Hypothalamus (tissue), 51 donors: ENCODE measurements at places on chromosomes 13 and 19.
A peak's percentile ranks its signal among the peaks of the same experiment; 100 is the strongest.

DNA sequence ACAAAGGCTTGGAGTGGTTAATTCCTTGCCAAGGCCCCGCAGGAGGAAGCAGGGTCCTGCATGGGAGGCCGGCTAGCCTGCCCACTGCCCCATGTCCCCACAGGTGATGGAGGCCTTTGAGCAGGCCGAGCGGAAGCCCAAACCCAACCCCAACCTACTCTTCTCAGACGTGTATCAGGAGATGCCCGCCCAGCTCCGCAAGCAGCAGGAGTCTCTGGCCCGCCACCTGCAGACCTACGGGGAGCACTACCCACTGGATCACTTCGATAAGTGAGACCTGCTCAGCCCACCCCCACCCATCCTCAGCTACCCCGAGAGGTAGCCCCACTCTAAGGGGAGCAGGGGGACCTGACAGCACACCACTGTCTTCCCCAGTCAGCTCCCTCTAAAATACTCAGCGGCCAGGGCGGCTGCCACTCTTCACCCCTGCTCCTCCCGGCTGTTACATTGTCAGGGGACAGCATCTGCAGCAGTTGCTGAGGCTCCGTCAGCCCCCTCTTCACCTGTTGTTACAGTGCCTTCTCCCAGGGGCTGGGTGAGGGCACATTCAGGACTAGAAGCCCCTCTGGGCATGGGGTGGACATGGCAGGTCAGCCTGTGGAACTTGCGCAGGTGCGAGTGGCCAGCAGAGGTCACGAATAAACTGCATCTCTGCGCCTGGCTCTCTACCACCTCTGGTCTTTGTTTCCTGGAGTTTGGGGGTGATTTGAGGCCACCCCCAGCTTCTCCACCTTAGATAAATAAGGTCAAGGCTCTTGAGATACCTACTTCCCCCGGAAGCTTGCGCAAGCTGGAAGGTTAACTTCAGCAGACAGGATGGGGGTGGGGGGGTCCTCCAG lies 2.6 kb downstream of the B3GNT8 start:
- no peak for DNase-seq

DNA sequence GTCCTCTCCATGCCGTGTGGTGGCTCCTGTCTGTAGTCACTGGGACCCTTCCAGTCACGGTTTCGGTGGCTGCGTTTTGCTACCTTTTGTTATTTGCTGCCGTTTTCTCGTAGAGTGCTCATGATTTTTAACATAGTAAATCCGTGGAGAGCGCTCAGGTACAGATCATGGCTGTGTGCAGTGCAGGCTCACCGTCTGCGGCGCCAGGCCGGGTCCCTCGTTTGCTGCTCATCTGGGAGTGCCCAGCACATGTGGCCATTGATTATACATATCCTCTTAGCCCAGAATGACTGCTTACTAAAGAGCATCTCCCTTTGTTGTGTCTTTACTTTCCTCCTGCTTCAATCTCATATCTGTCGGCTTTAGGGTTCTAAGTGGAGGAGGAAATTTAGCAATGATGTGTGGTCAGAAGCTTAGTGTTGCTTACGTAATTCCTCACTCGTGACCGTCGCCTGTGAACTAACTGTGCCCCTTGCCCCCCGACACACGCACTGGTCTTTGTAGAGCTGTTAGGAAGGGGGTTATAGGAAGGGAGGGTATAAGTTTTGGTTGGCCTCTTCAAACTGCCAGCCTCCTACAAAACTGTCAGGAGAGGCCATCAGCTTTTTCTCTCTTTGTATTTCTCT lies 31.8 kb downstream of the TFDP1 start:
- no peak for DNase-seq

DNA sequence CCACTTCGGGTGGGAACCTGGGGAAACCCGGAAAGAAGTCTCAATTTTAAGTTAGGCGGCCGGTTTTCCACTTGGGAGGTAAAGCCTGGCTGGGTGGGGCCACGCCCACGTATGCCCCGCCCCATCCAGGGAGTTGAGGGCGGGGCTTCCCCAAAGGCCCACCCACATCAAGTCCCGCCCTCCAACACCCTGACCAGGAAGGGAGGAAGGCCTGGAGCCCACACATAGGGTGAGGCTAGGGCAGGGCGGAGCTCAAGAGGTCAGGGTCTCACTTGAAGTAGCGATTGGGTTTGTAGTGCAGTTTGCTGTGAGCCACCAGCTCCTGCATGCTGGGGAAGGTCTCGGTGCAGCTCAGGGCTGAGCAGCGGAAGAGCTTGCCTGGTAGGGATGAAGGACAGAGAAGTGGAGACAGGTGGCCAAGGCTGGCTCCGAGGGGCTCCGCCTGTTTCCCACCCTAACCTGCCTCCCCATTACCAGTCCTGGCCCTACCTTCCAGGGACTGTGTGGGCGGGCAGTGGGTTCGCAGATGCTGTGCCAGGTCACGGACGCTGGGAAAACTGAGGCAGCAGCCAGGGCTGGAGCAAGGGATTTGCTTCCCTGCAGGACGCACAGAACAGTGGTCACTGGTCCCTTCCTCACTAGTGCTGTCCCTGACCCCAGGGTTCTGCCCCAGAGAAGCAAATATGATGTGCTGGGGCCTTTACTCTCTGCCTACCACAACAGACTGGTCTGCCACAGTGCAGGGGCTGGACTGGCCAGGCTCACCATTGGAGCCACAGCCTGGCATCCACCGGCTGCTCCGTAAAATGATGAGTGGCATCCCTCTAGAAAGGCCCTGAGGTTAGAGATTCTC lies 1.6 kb downstream of the ZNF414 start:
- no peak for DNase-seq

DNA sequence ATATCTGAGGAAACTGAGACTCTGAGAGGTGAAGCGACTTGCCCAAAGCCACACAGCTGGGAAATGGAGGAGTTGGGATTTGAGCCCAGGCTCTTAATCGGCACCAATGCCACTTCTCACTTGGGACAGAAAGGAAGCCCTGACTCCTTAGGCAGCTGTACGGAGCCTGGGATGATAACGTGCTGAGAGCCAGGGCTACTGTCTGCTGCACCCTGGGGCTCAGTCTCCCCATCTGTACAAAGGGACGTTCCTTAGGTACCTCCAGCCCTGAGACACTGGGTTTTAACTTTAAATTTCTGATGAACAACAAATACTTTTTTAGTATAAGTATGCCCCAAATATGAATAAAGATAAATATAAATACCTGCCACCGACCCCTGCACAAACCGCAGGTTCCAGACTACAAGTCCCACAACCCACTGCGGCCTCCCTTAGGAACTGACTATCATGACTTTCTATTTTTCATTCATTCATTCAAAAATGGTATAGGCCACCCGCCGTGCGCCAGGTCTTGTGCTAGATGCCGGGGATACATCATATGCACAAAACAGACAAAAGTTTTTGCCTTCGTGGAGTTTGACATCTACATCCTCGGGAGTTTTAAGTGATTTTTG lies 776 bp upstream of the NCLN start:
- DNase-seq = peak; percentile 83

- no peak for DNase-seq
Observed at GRCh38 chr13:23579896-23580683, 9.9 kb downstream of the TNFRSF19 start.

DNA sequence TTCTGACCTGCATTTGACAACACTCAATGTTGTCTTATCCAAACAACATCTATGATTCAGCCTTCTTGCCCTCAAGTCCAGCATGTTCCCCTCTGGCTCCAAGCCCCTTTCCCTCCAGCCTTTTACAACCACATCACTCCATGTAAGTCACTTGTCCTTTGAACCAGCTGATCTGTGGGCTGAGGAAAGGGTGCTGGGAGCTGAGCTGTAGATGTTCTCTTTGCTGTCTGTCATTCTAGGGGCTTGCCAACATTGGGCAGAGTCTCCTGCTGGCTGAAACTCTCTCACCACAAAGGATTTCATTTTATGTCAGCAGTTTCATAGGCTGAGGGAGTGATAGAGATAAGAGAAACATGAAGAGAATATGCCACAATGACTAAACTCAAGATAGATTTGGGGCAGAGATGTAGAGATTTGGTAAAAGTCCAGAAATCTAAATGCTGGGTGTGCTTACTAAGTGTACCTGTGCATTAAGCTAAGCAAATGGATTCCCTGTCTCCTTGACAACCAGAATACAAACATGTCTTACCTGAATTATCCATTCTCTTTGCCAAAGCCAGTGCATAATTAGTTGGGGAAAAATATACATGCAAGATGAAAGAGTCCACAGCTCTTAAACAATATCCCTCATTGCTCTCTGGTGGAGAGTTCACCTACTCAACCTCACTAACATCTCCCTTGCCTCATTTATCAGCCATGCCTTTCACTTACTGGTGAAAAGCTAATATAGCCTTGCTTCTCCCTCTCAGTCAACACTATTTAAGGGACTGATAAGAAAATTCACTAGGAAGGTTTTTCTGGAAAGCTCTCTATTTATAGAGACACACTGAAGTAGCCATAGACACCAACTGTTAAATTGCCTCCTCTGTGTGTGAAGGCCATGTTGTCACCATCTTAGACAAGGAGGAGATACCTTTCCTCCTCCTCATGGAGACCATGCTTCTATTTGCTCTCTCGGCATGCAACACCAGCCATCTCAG lies 175.5 kb upstream of the SERP2 start:
- no peak for DNase-seq

- no peak for DNase-seq
Observed at GRCh38 chr19:51168564-51169282, 26.6 kb downstream of the SIGLEC7 start.

- no peak for DNase-seq
Observed at GRCh38 chr13:43285933-43286597, 262.7 kb downstream of the DNAJC15 start.

DNA sequence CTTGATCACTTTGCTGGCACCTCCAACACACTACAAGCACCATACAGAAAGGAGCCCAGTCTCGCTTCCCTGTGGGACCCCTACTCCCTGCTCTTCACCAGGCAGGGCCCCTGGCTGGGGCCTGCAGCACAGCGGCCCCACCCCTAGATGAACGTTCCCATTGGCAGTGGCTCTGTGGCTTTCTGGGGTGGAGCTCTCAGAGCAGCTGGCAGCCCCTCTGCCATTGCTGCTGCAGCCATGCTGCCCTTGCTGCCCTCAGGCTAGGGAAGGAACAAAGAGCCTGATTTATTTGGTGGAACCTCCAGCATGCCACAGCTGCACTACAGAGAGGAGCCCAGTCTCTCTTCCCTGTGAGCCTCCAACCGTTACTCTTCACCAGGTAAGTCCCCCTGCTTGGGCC lies 5.8 kb downstream of the SIGLEC6 start:
- DNase-seq = no peak

DNA sequence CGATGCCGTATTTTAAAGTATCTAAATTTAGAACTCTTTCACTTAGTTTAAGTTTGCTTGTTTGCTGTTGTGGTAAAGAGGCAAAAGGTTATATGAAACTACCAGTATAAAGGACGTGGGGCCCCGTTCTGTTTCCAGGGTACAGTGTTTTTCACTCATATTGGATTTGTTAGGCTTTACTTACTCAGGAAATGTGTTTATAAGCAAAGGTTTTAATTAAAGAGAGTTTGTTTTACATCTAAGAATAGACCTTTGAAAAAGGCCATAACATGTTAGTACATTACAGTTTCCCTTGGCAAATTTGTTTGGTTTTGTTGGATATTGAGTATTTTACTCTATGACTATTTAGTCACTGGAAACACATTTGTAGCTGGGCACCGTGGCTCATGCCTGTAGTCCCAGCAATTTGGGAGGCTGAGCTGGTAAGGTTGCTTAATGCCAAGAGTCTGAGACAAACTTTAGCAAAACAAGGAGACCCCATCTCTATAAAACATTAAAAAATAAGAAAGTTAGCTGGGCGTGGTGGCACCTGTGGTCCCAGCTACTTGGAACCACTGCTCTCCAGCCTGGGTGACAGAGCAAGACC lies 7.1 kb downstream of the DGKH start:
- DNase-seq = no peak

GRCh38 chr19:49636233-49636932 lies 3.6 kb downstream of the RRAS start:
- no peak for DNase-seq

DNA sequence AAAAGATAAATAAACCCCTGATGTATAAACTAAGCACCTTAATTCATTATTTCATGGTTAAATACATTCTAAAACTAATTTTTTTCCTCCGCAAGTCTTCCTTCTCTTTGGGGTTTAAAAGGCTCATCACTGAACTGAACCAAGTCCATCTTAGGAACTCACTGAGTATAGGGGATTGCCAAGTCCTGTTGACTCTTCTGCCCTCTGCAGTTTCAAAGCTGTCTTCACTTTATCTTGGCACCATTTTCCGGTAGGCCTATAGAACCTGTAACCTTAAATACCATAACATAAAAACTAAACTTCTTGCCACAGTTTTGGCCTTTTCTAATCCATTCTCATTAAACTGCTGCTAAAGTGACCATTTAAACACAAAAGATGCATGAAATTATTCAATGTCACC lies 66.5 kb upstream of the USPL1 start:
- no peak for DNase-seq

DNA sequence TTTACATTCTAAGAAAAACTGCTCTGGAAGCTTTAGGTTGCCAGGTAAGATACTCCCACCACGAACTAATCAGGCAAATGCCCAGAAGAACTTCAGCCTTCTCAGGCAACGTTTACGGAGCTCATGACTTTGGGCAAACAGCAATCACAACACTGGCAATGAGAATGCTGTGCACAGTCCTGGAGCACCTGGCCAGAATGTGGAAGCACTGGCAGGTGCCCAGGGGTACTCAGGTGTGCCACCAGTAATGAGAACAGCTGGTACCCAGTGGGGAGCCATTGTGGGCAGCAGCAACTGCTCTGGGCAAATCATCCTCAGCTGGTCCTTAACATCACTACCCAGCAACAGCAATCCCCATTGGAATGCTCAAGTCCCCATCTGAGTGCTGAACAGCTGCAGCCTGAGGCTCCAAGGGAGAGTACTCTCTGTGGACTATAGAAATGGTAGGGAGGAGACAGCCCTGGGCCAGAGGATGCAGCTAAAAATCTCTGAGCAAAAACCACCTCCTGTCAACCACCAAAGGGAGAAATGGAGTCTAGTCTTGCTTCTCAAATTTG lies 210.0 kb downstream of the FOXO1 start:
- no peak for DNase-seq

- DNase-seq = no peak
Observed at GRCh38 chr19:10145031-10145430, 25.3 kb upstream of the EIF3G start.

- DNase-seq = no peak
Observed at GRCh38 chr19:18898081-18898606, 2.2 kb upstream of the CERS1 start.

DNA sequence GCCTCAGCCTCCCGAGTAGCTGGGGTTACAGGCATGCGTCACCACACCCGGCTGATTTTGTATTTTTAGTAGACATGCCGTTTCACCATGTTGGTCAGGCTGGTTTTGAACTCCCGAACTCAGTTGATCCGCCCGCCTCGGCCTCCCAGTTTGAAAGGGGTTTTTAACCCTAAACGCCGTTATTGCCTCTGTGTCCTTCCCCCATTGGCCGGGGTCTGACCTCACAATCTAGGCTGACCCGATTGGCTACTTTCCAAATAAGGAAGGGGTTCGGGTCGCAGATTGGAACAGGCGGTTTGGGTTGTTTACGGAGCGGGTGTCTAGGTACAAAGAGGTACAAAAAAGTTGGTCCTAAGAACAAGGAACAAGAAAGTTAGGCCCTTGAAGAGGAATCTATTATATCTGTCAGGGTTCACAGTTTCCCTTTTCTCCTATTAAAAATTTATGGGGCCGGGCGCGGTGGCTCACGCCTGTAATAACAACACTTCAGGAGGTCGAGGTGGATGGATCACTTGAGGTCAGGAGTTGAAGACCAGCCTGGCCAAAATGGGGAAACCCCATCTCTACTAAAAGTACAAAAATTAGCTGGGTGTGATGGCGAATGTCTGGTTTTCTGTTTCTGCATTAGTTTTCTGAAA lies 1.0 kb downstream of the ZNF253 start:
- no peak for DNase-seq
